ENCODE measurements at places on chromosomes 16 and 17.

DNA sequence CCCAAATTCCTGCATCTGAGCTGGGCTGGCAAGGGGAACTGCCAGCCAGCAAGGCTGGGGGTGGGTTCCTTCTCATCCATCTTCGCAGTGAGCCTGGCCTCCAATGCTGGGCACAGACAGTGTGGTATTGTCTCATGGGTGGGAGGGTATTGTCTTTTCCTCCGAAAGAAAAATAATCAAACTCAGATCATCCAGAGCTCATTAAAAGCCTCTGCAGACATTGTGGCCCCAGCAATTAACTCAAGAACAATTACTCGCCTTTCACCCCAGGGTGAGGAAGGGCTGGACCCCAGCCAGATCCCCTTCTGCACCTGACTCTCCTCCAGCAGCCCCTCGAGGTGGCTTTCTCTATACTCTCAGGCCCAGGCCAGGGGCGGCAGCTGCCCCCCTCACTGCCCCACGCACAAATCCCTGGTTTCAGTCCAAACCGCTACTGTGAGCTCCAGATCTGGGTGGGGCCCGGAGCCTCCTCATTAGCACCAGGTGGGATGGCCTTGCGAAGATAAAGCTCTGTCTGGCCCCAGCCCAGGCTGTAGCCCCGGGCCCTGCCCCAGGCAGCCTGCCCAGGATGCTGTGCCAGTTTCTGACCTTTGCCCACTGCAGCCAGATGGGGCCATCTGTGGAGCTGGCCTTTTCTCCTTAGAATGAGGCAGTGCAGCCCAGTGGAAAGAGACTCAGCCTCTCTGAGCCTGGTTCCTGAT lies 2.3 kb upstream of the KRT15 start:
- DNase-seq = no peak

DNA sequence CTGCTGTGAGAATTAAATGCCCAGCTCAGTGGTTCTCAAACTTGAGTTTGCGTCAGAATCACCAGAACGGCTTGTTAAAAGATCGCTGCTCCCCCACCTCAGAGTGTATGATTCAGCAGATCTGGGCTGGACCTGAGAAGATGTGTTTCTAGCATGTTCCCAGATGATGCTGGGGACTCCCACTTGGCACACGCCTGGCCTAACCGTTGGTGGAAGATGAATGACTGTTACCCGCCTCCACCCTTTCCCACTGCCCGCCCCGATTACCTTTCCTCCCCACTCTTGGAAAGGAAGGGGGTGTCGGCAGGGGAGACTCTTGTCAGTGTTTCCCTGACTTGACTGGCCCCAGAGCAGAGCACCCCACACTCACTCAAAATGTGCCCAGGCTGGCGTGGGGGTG lies 29.3 kb upstream of the ABCC3 start:
- no peak for DNase-seq

DNA sequence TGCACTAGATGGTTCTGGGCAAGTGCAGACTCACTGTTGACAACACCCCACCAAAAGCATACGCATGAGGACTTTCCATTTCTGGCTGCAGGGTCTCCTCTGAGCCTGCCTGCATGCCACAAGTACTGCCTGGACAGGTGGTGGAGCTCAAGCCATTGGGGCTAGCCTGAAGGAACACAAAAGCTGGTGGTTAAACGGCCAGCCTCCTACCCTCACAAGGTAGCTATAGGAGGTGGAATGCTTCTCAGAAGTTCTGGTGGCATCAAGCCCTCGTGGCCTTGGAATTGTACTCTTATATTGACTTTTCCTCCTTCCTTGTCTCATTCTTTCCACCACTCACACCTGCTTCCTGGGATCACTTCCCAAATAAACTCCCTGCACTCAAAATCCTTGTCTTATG lies 56.6 kb upstream of the BCAR1 start:
- DNase-seq = no peak

GRCh38 chr16:71916397-71916920 lies 21.1 kb downstream of the IST1 start:
- no peak for DNase-seq

DNA sequence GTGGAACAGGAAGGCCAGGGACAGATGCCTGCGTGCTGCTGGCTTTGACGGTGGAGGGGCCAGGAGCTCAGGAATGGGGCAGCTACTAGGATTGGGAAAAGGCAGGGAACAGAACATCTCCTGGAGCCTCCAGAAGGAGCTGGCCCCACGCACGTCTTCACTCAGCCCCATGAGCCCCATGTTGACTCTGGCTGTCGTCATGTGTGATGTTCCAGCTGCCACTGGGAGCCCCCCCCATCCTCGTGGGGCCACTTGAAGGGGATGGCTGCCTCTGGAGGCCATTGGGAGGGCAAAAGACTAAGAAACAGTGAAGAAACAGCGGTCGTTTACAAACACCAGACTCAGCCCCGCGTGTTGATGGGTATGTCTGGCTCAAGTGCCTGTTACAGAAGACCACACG lies 18.5 kb upstream of the APRT start:
- DNase-seq = no peak
